ENCODE measurements at places on chromosomes 7 and 10.

DNA sequence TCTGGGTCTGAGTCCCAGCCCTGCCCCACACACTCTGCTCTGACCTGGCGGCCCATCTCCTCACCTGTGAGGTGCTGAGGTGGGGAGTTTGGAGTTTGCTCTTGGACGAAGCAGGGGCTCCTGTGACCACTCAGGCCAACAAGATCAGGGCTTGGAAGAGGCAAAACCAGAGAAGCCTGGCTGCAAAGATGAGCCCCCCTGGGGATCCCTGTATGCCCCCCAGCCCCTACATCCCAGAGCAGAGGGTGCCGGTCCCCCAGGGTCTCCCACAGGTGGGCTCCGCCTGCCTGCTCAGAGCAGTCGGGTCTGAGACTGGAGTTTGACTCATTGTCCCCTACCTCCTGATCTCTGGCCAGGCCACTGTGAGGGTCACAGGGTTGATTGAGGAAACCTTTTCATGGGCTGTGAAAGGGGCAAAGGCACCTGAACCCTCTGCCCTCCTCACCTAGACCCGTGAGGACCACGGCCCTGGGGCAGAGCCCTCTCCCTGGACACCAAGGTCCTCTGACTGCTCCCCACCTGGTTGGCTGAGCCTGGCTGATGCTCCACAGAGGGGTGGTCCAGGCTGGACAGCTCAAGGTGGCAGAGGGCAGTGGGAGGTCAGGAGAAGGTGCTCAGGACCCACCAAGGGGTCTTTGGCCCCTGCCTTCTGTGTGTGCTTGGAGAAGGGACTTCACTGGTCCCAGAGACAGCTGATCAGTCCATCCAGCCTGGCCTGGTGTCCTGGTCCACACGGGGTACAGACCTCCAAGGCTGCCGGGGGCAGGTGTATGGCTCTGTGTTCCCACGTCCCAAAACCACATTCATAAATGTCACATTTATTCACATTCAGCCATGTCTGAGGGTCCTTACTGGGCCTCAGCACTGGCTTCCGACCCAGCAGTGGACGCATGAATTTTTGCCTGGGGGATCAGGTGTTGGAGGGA lies 9.1 kb upstream of the SCART1 start:
- no peak for DNase-seq

DNA sequence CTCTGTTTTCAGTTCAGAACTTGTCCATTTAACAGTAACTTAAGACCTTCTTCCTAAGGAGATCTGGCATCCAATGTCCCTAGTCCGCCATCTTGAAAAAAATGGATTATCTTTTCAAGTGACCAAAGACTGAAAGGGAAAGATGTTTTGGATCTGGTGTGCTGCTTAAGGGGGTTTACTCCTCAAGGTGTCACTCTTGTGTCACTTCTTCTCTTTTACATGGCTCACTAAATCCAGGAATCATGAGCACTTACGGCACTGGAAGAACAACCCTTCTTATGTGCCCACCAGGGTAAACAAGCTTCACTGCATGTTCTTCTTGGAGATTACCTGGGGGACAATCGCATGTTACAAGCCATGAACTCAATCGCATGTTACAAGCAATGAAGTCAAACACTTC lies 43.7 kb downstream of the ANXA8 start:
- no peak for DNase-seq

GRCh38 chr7:121212036-121212435 lies 116.8 kb upstream of the WNT16 start:
- no peak for DNase-seq

DNA sequence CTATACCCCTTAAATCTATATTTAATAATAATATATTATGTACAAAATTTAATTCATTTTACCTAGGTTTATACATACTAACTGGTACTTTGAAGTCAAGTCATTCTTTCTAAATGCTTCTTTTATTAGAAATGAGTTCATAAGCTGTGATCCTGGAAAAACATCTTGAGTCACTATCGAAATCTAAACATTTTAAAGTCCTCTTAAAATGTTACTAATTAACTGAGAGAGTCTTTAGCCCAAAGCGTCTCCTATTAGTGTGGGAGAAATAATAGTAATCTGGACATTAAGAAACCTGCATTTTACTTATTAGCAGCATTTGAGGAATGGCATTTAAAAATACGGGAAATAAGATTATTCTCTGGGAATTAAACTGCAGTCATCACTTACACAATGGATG lies 142.7 kb downstream of the CTNNA3 start:
- DNase-seq, result no peak

DNA sequence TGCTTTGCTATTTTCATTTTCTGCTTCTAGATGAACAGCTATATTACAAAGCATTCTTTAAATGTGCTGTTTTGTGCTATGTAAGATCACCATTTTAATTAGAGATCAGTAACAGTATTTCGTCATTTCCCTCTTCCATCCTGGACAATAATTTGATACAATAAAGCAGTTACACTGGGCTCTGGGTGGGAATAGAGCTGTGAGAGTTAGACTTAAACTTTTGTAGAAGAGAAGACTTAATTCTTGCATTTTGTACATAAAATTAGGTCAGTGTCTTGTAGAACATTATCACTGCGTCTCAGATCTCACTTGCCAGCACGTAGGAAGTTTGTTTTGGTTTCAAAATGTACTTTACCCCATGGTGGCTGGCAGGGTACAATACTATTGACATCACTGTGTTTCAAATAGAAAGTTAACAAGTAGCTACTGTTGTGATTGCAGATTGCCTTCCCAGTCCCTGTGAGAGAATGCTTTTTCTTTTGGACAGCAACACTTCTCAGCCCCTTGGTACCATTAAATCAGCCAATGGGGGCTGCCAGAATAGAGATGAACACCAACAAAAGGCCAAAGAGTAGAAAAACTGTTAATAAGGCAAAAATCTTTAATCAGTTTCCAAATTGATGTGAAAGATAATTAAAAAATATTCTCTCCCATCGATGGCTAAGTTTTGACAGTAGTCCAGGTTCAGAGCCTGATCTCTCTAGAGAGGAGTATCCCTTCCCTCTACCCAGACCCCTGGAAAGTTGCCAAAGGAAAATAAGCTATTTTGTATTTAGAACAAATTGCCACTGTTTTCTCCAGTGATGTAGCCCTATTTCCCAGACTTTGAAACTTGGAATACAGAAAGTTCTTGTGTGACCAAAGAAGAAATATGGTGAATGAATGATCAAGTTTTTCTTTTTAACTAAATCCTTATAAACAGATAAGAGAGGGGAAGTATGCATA lies 35.1 kb downstream of the SMNDC1 start:
- no peak for DNase-seq

GRCh38 chr7:80458822-80459725 lies 52.8 kb downstream of the GNAT3 start:
- DNase-seq, result no peak

DNA sequence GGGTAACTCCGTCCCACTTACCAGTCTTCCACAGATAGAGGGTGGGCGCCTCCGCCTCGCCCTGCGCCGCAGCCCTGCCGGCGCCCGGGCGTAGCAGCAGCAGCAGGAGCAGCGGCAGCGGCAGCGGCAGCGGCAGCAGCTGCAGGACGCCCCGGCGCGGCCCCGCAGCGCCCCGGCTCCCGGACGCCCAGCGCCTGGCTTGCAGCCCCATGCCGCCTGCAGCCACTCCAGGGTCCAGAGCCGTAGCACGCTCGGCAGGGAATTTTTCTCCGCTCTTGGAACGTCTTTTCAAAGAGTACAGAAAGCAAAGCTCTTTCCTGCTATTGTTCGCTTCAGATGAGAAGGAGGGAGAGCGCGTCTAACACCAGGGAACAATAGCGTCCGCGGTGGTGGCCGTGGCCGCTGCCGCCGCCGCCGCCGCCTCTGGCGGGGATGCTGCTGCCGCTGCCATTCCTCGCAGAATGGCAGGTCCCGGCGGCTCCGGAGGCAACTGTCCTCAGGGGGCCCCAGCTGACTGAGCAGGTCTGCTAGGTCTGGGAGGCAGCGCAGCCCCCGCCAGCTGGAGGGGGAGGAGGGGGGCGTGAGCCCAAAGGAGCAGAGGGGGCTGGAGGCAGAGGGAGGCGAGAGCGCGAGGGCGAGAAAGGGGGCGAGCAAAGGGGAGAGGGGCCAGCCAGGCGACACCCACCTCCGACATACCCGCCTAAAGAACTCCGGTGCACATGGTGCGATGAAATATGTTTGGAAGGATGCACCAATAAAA lies at the start of gene THSD7A:
Gene THSD7A, minus strand, starts transcription at position 463 of the 760 bp plus-strand sequence. Its CDS starts 252 bp downstream, at position 211.
- DNase-seq, result no peak

- DNase-seq, result no peak
Measured at GRCh38 chr7:43701500-43701854, 27.8 kb downstream of the COA1 start.

DNA sequence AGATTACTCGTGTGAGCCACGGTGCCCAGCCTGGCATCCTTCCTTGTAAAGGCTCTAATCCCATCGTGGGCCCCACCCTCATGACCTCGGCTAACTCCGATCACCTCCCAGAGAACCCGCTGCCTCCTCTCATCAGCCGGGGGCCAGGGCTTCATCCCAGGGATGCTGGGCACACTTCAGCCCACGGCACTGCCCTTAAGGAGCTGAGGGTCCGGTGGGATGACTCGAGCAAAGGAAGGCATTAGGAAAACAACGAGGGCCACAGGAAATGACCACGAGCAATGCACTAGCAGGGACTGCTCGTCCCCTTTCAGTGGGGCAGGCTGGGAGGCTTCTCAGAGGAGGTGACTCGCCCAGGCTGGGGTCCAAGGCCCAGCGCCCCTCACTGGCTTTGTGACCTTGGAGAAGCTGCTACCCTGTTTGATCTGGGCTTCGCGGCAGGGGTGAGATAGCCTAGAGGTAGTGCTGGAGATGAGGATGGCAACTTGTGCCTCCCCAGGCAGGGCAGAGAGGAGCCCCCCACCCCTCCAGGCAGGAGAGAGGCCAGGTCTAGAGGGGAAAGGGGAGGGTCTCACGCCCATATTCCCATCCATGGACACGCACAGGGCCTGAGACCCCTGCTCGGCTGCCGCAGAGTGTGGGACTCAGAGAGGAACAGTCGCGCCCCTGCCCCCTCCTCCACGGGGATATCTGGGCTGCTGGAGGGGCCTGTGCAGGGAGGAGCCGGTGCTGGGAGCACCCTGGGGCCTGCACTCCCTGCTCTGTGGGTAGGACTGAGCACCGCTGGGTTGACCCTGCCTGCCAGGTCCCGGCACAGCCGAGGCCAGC lies 26.8 kb downstream of the ELFN1 start:
- no peak for DNase-seq

- DNase-seq, result no peak
Measured at GRCh38 chr7:47636081-47636432, 54.1 kb upstream of the TNS3 start.

GRCh38 chr10:102004376-102004775 lies 51.6 kb downstream of the ARMH3 start:
- no peak for DNase-seq

DNA sequence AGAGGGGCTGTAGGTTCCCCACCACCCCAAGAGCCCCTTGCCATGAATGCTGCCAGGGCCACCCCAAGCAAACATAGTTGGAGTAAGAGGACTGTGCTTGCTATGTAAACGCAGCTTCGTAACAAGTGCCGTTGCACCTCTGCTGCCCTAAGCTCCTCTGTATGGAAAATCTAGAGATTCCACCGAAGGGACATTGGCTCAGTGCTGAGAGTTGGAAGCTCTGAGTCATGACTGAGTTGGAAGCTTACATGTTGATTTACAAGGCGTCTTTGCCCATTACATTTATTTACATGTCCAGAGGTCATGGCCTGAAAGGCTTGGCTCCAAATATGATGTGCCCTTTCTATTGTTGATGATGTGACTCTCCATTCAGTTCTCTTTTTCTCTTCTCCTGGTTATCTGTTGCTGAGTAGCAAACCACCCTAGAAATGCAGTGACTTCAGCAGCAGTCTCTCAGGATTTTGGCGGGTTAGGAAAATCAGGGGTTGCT lies 233.1 kb upstream of the TCF7L2 start:
- DNase-seq, result no peak

- DNase-seq, result no peak
Measured at GRCh38 chr7:31125171-31125570, 73.1 kb downstream of the ADCYAP1R1 start.

DNA sequence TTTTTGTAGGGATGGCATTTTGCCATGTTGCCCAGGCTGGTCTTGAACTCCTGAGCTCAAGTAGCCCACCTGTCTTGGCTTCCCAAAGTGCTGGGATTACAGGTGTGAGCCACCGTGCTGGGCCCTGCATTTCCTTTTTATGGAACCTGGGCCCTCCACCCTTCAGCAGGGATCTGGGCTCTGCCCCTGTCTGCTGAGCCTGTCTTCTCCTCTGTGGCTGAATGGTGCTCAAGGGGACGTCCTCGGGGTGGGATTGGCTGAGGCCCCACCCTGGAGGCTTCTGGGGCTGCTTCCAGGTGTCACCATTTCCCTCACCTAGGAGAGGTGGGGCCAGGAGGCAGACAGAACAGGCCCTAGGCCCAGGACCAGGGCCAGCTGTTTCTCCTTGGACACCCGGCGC lies 18.4 kb downstream of the FAM241B start:
- DNase-seq, result no peak

GRCh38 chr10:13335881-13336280 lies 12.2 kb downstream of the SEPHS1 start:
- DNase-seq, result no peak

DNA sequence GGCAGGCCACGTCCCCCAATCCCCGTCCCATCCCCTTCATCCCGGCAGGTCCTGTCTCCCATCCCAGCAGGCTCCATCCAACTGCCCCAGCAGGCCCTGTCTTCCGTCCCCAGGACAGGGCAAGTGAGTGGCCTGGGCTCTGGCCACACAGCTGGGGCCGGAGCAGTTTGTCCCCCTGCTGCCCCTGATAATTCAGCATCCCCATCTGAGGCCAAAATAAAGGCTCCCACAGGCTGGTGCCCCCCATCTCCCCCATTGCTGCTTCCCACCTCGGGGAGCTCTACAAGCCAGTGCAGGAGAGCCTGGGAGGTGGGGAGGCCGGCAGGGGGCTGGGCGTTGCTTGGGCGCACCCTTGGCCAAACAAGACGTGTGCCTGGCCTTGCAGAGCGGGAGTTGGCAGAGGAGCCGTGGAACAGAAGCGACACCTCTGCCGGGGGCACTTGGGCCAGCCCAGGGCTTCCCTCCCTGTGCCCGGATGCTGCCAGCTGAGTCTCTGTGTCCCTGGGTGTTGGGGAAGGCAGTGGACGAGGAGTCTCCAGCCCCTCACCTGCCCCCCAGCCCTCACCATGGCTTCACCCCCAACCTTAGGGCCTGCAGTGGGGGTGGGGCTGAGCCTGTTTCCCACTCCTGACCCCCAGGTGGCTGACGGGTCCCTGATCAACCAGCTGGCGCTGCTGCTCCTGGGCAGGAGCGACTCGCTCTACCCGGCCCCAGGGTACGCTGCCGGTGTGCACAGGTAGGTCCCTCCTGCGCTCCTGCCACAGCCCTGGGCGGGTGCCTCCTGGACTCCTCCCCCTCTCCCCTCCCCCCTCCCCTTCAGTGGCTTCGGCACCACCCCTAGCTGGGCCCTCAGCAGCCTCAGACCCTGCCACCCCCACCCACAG lies 14.0 kb downstream of the AP5Z1 start:
- DNase-seq, result no peak

GRCh38 chr10:11175823-11176243 lies 158.2 kb downstream of the CELF2 start:
- DNase-seq, result no peak

- no peak for DNase-seq
Measured at GRCh38 chr10:114930320-114930719, 7.7 kb upstream of the TRUB1 start.

Data from stimulated activated CD8-positive, alpha-beta memory T cell treated with anti-CD3 and anti-CD28 coated beads, Interleukin-15, amount 100 ng/mL, for 4 hours (primary cell).